Activated CD4-positive, alpha-beta T cell treated with anti-CD3 and anti-CD28 coated beads, Interleukin-10, Interleukin-2, amounts not matched to agents 100 ng/mL and 50 ng/mL, durations not matched to agents 16 hours and 8 hours (primary cell): ENCODE measurements at places on chromosomes 11 and 22.
A peak's percentile ranks its signal among the peaks of the same experiment; 100 is the strongest.

- DNase-seq, result peak; percentile 80
These were observed 1.6 kb downstream of the DIXDC1 start for GRCh38 chr11:111938687-111939160.

- DNase-seq, result no peak
These were observed 15.0 kb downstream of the CXCR5 start for GRCh38 chr11:118898400-118899295.

DNA sequence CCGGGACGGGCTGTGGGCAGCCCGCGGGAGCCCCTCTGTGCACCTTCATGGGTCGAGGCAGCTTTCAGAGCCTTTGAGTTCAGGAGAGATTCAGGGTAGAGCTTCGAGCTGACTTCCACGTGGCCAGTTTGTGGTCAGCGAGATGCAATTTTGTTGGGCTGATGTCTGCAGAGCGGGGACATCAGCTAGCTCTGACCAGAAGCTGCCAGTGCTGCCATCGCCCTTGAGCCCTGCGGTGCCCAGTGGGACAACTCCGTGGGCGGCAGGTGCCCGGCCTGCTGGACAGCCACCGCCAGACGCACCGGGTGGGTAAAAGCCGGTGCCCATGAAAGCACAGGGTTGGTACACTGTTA, 719 bp downstream of the TALDO1 start:
- no peak for DNase-seq

DNA sequence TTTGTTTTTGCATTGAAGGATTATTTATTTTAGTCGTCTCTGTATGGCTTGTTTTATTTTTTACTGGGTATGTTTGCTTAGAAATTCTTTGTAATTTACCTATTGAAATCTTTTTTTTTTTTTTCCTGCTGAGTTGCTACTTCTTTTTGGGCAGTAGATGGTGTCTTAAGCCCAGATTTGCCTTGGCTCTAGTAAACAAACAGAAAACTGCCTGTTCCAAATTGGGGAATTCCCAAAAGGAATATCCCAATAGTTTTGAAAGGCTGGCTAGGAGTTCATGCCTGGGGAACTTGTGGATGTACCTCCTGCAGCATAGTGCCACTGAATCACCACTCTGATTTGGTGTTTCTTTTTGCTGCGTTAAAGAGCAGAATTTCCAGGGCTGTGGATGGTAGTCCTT, 17.7 kb downstream of the PAMR1 start:
- DNase-seq, result no peak

DNA sequence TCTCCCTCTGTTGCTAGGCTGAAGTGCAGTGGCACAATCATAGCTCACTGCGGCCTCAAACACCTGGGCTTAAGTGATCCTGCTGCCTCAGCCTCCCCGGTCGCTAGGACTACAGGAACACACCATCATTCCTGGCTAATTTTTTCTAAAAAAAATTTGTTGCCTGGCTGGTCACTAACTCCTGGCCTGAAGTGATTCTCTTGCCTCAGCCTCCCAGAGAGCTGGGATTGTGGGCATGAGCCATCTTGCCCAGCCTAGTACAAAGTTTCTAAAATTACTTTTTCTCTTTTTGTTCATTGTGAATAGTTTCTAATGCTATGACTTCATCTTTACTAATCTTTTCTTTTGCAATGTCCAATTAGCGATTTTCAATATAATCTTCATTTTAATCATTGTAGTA, 12.5 kb downstream of the RBM7 start:
- no peak for DNase-seq

- DNase-seq, result no peak
These were observed 76.4 kb upstream of the MYOD1 start for GRCh38 chr11:17642980-17643379.

DNA sequence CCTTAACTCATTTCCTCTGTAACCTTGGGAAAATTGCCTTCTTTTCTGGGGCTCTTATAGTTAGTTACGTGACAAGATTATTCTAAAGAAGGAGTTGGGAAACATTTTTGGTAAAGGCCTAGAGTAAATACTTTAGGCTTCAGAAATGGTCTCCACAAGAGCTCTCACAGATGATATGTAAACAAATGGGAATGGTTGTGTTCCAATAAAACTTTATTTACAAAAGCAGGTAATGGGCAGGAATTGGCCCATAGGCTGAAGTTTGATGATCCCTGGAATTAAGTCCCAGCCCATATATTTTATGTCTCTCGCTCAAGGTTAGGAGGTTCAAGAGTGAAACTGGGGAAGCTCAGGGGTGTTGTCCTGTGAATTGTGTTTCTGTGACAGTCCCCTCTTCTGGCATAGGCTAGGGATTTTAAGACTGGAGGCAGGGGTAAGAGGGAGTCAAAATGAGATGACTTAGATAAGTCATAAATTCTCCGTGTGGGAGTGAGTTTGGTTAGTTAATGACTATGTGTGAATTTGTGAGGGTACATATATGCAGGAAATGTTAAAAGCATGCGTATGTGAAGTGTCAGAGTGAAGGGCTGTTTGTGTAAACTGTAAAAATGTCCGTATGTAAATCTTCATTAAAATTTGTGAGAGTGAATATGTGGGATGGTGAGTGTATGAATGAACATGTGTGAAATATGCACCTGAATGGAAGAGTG, 7.4 kb upstream of the OR52B4 start:
- peak; percentile 35 for DNase-seq

DNA sequence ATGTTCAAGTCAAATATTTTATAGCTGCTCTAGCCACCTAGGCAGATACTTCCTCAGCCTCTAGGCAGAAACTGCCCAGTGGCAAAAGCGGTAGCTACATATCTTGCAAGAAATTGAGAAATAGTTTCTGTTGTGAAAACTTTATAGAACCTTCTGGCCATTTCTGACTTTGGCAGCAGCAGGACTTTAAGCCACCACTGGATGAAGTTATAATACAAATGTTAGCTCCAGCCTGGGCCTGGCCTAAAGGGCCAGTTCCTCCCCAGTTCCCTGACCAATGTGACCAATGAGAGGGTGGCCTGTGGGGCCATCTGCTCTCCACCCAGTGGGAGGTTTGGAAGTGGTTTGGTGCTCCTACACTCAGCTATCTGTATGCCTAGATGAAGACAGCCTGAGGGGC, 254.0 kb upstream of the NARS2 start:
- DNase-seq, result no peak

- DNase-seq, result no peak
These were observed 22.3 kb downstream of the LRRC74B start for GRCh38 chr22:21067901-21068680.

- DNase-seq, result peak; percentile 85
These were observed 16.8 kb upstream of the CASTOR1 start for GRCh38 chr22:30305906-30306626.

DNA sequence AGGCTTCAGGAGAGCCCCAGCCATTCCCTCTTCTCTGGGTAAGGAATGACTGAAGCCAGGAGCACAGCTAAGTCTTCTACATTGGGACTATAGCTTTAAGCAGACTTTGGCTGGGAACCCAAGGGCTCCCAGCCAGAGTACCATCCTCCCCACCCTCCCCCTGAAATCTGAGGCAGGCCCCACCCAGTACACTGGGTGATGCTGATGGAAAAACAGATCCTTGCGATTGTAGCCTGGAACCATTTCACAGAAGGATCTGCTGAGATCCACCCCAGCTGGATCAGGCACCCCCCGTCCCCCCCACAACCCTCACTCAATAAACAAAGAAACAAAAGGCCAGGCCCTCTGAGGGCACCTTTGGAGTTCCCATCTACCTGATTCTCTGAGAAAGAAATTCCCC, 39.8 kb downstream of the IL18BP start:
- no peak for DNase-seq

GRCh38 chr11:34072832-34073231, 21.3 kb downstream of the CAPRIN1 start:
- DNase-seq, result no peak

DNA sequence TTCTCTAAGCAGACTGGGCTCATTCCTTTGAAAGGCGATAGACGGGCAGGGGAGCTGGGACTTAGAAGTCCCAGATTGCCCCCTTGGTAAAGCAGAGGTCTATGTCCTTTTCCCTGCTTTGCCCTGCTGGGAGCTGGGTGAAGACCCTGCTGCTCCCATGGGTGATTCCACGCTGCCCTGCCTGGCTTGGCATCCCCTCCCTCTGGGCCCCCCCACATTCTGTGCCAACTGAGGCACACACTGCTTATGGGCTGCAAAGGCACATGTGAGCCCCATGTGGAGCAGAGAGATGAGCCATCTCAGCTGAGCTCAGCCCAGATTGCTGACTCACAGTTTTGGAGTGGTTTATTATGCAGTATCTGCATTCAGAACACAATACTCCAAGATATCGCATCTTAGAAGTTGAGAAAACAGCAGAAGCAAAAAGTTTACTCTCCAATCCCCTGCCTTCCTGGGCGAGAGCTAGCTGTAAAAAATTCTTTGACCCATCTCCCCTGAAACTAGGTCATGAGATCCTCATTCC, 127.2 kb downstream of the ST3GAL4 start:
- DNase-seq, result no peak

- DNase-seq, result no peak
These were observed 43.4 kb downstream of the PKNOX2 start for GRCh38 chr11:125207866-125208425.

DNA sequence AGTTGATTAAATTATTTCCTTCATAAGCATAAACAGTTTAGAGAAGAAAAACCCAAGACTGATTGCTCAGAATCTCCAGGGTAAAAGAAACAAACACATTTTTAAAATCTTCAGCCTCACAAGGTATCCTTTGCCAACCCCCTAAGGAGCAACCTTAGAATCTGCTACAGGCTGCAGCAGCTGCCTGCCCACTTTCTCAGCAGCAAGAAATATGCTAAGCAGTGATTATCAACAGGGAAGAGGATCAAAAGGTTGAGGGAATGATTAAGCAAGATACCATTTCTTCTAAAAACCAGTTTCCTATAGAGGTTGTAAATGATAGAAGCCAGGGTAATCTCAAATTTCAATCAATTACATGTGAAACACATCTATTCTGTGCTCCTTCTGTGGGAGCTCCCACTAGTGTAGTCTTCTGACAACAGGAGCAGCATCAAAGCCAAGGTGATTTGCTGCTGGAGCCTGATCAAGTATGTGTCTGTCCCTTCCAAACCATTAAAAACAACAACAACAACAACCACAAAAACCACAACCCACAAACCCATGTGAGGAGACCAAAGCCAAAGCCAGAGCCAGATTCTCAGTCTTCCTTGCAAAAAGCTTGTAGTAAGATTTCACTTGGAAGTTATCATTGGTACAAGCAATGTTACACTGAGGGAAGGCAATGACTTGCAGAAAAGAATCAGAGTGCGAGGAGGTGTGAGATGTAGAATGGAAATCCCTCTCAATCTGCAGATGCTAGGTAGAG, 761.2 kb downstream of the DLG2 start:
- no peak for DNase-seq

GRCh38 chr22:20430101-20430719, 7.4 kb downstream of the SCARF2 start:
- DNase-seq, result no peak

DNA sequence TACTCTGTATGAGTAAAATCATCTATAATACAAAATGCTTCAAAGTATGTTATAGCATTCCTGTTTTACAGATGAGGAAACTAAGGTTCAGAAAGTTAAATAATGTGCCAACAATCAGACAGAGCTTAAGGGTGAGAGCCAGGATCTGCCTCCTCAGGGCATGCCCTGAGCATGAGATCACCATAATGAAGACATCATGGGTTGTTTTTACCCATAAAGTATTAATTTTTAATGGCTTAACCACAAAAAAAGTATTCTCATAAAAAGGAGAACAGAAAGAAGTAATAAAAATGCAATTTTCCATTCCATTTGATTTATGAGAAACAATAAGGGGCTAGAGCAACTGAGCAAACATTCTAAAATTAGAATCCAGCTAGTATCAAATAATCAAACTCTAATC, 534.3 kb upstream of the ARHGAP42 start:
- DNase-seq, result no peak

- no peak for DNase-seq
These were observed 37.7 kb downstream of the TCIRG1 start for GRCh38 chr11:68076371-68077042.

DNA sequence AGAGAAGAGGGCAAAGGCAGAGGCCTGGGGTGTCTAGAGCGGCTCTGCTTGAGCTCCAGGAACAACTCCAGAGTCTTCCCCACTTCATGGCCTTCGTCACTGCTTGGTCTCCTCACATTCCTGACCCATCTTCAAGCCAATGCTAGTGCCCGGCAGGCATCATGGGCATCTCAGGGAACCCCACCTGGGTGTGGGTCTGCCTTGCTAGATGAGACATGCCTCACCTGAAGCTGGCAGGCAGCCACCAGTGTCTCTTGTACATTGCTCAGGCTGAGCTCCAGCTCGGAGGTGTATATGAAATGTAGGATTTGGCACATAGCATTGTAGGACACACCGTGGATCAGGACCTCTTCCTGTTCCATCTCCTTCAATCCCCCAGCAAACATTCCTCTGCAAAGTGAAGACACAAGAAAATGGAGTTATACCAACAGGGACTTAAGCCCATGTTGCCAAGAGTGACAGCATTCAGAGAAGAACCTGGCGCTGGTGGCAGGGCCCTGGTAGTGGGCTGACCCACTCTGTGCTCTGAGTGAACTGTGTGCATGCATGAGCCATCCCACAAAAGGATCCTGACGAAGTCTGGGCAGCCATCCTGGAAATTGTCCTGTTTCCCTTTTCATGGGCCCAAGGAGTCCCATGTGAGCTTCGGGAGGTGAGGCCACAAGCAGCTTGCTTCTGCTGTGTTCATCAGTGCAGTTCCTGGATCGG, 24.3 kb downstream of the KLHL22 start:
- DNase-seq, result no peak

DNA sequence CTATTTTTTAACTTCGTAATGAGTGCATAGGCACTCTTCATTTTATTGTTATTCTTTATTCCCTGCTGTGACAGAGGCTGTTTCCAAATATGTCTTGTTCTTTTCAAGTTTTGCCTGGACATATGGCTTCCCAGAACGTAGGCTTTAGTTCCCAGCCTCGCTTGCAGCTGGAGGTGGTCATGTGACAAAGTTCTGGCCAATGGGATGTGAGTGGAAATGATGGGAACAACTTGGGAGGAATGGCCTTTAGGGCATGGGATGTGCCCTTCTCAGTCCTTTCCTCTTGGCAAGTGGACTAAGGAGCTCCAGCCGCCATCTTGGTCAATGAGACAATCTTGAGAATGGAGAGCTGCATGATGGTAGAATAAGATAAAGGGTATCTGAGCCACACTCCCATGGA, 70.8 kb upstream of the EIF3D start:
- DNase-seq, result no peak

DNA sequence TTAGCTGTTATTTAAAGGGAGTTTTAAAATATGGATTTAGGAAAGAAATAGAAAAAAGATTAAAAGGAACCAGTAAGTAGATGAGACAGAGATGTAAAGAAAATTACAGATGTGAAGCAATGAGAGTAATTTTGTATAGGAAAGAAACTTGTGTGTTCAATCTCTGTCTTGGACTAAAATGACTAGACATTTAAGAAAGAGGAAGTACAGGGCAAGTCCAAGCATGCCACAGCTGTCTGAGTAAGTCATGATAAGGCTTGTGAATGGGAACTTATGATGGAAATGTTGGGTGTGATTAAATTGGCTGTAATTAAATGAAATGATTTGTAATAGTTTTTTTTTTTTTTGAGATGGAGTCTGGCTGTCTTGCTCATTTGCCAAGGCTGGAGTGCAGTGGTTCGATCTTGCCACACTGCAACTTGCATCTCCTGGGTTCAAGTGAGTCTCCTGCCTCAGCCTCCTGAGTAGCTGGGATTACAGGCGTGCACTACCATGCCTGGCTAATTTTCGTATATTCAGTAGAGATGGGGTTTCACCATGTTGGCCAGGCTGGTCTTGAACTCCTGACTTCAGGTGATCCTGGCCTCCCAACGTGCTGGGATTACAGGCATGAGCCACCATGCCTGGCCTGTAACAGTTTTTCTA, 5.9 kb upstream of the ACY3 start:
- DNase-seq, result peak; percentile 34
